ENCODE measurements at places on chromosomes 1 and 21.

- DNase-seq: no peak
These were observed 253.2 kb downstream of the FMN2 start for GRCh38 chr1:240344918-240345317.

GRCh38 chr21:41778930-41779600 is 12.2 kb upstream of the RIPK4 start:
- DNase-seq: no peak

GRCh38 chr1:157136133-157136532 is 2.1 kb downstream of the ETV3 start:
- DNase-seq: no peak

DNA sequence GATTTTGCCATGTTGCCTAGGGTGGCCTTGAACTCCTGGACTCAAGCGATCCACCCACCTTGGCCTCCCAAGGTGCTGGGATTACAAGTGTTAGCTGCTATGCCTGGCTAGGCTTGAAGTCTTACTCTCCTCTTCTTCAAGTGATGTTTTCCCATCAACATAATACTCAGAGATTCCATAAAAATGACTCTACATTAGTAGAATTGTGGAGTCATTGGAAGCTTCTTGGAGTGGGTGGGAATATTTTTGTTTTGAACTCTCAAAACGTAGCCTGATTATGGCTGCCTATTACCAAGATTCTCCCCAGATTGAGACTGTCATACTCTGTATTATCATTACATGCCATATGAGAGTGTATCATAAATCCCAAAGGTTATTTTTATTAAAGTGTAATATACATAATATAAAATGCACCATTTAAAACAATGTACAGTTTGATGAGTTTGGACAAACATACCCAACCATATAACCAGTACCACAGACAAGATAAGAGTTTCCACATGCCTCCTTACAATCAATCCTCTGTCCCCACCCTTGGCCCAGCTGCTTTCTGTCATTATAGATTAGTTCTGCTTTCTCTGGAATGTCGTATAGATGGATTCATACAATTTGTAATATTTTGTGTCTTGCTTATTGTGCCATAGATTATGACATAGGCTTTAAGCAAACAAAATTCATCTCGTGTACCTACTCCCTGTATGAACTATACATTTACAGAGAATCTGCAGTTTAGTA is 8.0 kb upstream of the DNM3 start:
- no peak for DNase-seq

DNA sequence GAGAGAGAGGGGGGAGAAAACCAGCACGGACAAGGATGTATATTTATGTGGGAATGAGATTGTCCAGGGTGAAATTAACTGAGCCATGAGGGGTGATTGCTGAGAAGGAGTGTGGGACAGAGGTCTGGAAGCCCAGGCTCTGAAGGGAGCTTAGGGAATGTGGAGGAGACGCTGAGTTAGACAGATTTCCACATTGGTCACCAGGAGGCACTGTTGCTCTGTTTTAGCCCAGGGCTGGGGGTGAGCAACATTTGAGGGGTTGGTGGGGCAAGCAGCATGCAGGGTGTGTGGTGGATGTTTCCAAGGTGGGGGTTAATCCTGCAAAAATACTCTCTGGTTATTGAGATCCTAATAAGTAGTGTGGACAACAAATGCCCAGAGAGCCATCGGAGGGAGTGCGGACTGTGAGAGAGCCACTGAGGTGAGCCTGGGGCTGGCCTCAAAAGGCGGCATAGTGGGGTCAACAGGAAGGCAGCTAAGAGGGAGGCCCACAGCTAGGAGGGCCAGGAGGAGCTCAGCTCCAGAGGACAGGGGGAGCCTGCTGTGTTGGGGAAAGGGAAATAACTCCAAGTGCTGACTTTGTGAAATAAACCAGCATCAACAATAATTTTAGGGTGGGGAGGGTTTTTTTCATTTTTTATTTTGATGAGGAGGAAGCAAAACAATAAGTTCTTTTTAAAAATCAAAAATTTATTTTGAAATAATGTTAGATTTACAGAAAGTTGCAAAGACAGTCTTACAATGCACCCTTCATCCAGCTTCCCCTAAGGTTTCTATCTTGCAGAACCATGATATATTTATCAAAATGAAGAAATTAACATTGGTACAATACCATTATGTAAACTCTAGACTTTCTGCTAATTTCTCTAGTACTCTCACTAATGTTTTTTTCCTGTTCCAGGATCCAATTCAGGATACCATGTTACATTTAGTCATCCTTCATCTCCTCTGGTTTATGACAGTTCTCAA is 82.8 kb upstream of the CD34 start:
- DNase-seq: no peak

GRCh38 chr1:42392255-42392654 is 11.7 kb downstream of the RIMKLA start:
- DNase-seq: no peak

DNA sequence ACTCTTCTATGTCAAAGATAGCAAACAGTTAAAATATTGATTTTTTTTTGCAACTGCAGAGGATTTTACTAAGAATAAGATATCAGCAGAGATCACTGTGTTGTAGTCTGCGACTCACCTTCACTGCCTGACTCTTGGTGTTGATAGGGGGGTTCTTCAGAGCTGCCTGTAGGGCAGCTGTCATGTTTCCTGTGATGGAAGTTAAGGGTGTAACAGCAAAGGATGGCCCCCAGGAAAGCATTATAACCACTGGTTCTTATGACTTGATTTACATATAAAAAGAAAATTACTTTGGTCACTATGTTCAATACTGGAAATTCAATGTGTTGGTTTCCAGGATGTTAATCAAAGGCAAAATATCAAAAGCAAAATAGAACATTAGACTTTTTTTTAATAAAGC is 2.6 kb downstream of the ARPC5 start:
- DNase-seq: no peak

GRCh38 chr1:31000301-31000700 is 65.2 kb downstream of the PUM1 start:
- no peak for DNase-seq

DNA sequence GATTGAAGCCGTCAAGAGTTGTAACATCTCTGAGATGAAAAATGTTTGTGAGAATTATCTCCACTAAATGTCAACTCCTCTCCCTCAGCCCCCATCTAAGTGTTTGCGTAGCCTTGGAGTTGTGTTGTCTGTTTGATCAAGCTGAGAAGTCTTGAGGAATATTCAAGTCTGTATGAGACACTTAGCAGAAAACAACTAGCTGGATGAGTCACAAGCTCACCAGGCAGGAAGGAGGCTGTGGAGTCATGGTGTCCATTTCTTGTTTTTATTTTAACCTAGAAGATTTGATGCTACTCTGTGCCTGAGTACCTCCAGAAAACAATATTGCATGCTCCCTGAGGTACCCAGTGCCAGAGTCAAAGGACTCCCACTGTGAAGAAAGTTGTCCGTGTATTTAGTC is 211.6 kb upstream of the PLXNA2 start:
- DNase-seq: no peak

GRCh38 chr1:59452026-59452425 is 155.1 kb downstream of the FGGY start:
- DNase-seq: no peak

GRCh38 chr1:15157524-15158399 is 4.2 kb downstream of the TMEM51 start:
- no peak for DNase-seq

GRCh38 chr21:35102488-35103371 is 53.6 kb upstream of the RUNX1 start:
- DNase-seq: peak; percentile 43

DNA sequence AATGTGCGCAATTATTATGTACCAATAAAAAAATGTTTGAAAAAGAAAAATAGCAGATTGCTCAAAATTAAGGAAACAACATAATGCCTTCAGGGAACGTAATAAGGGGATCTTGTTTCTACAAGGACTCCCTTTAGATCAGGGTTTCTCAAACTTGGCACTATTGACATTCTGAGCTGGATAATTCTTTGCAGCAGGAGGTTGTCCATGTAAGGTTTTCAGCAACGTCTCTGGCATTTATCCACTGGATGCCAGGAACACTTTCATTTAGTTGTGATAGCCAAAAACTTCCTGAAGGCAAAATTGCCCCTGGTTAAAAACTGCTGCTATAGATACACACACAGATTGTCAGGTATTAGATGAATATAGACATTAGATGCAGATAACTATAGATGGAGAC is 666.7 kb upstream of the ADAMTS5 start:
- DNase-seq: no peak

- no peak for DNase-seq
These were observed 30.2 kb downstream of the EVI5 start for GRCh38 chr1:92754719-92755050.

DNA sequence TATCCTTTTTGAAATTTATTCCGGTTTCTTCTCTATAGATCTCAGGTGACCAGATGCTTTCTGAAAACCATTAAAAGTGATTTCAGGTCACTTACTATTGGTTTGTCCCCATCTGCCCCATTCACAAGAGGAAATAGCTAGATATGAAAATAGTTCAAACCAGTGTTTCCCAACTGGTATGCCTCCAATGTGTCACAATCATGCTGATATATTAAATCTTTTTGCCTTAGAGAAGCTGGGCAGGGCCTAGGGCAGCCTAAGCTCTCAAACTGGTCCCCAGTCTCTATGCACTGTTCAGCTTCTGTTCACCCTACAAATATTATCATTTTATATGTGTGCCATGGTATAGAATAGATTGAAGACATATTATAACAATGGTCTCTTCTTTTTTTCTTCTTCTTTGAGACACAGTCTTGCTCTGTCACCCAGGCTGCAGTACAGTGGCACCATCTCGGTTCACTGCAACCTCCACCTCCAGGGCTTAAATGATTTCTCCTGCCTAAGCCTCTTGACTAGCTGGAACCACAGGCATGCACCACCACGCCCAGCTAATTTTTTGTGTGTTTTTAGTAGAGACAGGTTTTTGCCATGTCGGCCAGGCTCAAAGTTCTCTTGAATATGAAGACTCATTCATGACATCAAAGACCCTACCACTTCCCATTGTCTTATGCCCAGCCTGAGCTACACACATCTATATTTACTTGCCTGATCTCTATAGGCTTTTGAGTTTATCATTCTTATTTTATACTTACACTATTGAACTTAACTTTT is 15.7 kb downstream of the PTPN22 start:
- no peak for DNase-seq

DNA sequence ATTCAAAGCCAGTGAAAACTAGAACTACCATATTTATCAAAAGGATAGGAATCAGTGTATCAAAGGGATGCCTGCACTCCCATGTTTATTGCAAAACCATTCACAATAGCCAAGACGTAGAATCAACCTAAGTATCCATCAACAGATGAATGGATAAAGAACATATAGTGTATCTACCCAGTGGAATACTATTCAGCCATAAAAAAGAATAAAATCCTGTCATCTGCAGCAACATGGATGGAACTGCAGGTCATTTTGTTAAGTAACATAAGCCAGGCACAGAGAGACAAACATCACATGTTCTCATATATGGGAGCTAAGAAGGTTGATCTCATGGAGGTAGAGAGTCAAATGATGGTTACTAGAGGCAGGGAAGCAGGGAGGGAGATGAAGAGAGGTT is 110.0 kb downstream of the PAX7 start:
- no peak for DNase-seq

- no peak for DNase-seq
These were observed 56.7 kb downstream of the CAMK2N1 start for GRCh38 chr1:20429296-20429695.

GRCh38 chr1:7993593-7994479 is 32.3 kb downstream of the ERRFI1 start:
- no peak for DNase-seq

GRCh38 chr1:151838222-151839081 is 1.2 kb downstream of the C2CD4D start:
- peak; percentile 46 for DNase-seq

DNA sequence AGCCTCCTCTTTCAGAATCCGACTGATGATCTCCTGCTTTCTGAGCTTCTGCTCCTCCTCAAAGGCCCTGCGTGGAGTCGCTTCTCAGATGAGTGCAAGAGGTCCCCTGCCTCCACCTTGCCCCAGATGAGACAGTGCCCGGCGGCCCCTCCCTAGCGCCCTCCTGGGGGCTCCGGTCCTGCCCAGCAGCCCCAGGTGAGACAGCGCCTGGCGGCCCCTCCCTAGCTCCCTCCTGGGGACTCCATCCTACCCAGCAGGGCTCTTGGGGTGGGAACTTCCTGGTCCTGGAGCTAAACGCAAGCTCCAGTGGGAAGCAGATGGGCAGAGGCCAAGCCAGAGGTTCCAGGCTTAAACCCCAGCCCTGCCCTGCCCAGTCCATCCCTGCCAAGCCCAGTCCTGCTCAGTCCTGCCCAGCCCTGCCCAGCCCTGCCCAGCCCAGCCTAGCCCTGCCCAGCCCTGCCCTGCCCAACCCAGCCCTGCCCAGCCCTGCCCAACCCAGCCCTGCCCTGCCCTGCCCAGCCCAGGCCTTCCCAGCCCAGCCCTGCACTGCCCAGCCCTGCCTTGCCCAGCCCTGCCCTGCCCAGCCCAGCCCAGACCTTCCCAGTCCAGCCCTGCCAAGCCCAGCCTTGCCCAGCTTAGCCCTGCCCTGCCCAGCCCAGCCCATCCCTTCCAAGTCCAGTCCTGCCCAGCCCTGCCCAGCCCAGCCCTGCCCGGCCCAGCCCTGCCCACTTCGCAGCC is 34.6 kb downstream of the CFAP74 start:
- no peak for DNase-seq

- no peak for DNase-seq
These were observed 4.0 kb downstream of the FAAP20 start for GRCh38 chr1:2190491-2190976.

- DNase-seq: no peak
These were observed 178.4 kb downstream of the USP25 start for GRCh38 chr21:15908187-15908586.

DNA sequence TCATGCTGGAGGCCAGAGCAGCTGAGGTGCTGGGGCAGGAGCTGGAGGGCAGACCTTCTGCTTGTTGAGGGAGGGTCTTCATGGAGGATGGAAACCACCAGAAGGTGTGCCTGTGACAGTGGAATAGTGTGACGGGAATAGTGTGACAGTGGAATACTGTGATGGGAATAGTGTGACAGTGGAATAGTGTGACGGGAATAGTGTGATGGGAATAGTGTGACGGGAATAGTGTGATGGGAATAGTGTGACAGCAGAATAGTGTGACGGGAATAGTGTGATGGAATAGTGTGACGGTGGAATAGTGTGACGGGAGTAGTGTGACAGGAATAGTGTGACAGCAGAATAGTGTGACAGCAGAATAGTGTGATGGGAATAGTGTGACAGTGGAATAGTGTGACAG is 325.1 kb downstream of the HHAT start:
- DNase-seq: no peak

GRCh38 chr1:56670350-56670749 is 25.2 kb downstream of the PRKAA2 start:
- DNase-seq: no peak

All from CD4-positive, alpha-beta memory T cell (primary cell).